ENCODE measurements at places on chromosomes 2 and 18.

DNA sequence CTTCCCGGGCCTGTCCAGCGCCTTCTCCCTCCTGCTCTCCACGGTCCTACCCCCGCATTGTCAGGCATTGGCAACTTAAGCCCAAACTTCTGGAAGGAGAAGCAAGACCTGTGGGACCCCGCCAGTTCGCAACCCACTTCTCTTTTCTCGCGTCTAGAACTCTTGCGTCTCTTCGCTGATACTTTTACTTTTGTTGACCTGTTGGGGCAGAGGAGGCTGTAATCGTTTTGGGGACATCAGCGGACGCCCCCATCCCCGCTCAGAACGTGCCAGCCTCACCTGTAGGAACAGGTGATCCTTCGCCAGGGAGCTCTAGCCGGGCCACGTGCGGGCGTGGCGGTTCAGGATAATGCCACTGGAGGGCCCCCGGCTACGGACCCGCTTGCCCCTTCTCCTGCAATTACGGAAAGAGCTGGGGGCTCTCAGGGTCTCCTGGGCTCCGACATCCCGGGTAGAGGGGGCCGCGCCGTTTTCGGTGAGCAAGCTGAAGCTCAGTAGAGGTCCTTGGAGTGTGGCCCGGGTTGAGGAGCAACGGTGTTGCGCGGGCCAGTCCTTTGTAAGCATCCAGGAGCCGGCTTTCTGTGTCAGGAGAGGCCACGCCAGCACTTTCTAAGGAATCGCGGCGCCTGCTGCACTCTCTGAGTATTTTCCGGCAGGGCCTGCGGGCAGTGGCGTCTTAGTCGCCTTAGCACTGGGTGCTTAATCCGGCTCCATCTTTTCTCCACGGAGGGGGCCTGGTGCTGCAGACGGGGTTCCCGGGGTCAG lies 1.6 kb downstream of the MTCL1 start:
- no peak for DNase-seq

DNA sequence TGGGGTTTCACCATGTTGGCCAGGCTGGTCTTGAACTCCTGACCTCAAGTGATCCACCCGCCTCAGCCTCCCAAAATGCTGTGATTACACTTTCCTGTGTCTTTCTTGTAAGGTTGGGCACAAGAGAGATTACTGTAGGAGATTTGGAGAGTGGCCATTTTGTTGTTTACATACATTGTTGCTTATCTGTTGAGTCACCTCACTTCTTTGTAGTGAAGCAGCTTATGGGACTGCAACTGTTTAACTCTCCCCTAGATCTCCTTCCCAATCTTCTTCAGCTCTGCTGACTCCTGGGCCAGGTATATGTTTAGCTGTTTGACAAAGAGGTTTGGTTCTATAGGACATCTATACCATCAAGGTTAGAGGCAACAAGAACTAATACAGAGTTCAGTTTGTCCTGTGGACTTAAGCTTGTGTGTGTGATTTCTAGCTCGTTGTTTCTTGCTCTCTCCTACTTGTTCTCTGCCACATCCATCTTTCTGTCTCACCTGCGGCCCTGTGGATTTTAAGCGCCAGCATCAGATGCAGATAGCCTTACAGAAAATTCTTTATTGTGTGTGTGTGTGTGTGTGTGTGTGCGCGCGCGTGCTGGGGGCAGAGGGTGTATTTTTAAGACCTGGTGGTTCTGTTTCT lies 95.4 kb downstream of the HAUS1 start:
- no peak for DNase-seq

GRCh38 chr2:99841749-99842148 lies 300.6 kb downstream of the AFF3 start:
- no peak for DNase-seq

DNA sequence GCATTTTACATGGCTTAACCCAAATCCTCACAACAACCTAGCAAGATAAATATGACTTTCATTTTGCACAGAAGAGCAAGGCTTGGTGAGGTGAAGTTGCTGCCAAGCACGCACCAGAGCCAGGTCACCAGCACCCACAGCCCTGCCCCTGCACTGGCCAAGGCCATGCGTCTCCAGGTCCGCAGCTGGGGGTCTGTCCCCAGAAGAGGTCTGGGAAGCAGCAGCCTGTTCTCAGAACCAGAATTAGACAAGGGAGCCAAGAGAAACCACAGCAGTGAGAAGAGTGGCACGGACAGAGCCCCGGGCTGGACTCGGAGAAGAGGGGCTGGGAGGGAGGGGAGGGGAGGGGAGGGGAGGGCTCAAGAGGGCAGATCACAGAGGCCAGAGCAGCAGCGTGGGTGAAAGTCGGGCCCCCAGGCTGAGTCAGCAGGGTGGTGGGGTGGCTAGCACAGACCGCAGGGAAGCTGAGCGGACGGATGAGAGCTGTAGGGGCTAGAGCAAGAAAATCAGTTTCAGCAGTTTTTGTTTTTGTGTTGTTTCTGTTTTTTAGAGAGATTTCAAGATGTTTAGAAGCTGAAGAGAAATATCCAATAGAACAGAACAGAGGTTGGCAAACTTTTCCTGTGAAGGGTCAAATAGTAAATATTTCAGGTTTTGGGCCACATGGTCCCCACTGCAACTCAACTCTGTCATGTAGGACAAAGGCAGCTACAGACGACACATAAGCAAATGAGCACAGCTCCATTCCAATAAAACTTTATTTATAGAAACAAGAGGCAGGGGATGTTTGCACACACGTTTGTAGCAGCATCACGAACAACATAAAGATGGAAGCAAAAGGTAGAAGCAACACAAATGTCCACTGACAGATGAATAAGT lies 7.4 kb upstream of the MTERF4 start:
- peak; percentile 67 for DNase-seq

DNA sequence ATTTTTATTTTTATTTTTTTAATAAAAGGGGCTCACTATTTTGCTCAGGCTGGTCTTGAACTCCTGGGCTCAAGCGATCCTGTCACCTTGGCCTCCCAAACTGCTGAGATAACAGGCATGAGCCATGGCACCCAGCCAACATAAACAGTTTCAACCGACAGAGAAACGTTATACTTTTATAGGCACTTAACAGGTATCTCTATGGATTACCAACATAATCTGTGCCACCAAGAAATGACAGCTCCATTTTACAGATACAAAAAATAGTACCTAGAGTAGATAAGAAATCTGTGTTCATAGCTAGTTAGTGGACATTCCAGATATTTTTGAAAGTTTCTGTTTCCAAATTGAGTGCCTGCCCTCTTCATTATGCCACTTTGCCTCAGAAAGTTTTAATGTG lies 1316.7 kb downstream of the LRP1B start:
- DNase-seq, result no peak

- DNase-seq, result no peak
These were observed 155.8 kb upstream of the KLF7 start for GRCh38 chr2:207321514-207321913.

- no peak for DNase-seq
These were observed 63.4 kb upstream of the CYP20A1 start for GRCh38 chr2:203175371-203175770.

GRCh38 chr2:225027061-225027762 lies 15.1 kb downstream of the DOCK10 start:
- DNase-seq, result no peak

- no peak for DNase-seq
These were observed 33.7 kb downstream of the SFT2D3 start for GRCh38 chr2:127735044-127735443.

DNA sequence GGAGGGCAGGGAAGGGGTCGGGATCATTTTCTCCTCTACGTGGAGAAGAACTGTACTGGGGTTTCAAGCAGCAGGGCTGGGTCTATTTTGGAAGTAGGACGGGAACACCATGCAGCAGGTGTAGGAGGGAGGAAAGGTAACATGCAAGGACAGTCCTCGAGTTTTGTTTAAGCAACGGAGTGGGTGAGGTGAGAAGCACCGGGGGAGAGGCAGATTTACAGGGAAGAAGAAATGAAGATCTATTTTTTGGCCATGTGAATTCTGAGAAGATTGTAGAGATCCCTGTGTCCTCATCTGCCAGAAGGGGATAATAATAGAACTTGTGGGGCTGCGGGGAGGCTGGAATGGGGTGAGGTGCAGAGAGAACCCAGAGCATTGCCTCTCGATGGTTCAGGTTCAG lies 85.6 kb downstream of the INPP5D start:
- DNase-seq, result no peak

DNA sequence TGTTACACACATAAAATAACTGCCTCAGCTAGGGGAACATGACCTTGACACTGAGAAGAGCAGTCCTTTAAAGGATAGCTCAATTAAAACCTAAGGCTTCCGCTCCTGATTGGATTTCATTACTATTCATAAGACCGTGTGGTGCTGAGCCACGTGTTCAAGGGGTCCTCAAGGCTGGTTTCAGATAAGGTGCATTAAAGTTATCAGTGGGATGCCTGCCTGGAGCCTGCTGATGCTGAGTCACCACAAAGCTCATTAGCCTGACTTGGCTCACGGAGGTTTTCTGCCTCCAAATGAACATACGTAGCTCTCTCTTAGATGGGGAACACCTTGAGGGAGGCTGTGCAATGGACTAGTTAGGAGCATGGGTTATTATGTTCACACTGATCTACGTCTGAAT lies 518.9 kb downstream of the TDRD15 start:
- no peak for DNase-seq

DNA sequence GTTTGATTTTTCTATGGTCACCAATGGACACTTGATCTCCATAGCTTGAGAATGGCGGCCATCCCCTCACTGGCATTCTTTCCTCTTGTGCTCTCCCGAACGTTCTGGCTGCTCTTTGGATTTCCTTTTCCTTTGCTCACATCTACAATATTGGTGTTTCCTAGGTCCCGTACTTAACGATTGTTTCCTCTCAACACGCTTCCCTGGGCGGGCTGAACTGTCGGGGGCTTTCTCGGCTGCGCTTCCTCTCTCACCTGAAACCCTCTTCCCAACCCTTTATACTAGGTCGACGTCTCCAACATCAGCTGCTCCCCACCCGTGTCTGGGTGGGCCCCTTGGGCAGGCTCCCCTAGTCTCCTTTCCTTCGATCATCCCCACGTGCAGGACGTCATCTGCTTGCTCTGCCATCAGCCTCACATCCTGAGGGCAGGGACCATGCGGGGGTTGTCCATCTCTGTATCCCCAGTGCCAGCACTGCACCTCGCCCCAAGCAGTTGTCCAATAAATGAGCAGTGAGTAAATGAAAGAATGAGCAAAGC lies 634 bp upstream of the DIS3L2 start:
- no peak for DNase-seq

Measured in stimulated activated effector memory CD8-positive, alpha-beta T cell treated with anti-CD3 and anti-CD28 coated beads, Interleukin-12 subunit alpha, Interleukin-12 subunit beta, amount 100 ng/mL, for 72 hours (primary cell).